ENCODE measurements at places on chromosomes 16 and 17.

DNA sequence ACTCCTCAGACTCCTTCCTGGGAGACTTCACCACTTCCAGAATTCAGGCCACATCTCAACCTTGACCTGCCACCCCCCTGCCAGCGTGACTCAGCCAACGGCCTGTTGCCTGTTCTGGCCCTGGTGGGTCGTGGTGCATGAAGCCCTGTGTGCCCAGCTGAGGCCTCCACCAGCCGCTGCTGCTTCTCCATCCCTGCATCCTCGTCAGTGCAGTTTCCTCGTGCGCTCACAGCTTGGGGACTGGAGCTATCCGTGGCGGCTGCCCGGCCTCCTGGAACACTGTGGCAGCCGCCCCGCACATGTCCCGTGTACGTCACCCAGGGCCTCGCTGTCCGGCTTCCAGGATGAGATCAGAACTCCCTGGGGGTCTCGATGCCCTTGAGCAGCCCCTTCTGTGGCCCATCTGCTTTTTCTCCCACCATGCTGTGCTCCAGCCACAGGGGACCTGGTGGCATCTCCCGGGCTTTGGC, 8.0 kb upstream of the TEDC2 start:
- no peak for DNase-seq

DNA sequence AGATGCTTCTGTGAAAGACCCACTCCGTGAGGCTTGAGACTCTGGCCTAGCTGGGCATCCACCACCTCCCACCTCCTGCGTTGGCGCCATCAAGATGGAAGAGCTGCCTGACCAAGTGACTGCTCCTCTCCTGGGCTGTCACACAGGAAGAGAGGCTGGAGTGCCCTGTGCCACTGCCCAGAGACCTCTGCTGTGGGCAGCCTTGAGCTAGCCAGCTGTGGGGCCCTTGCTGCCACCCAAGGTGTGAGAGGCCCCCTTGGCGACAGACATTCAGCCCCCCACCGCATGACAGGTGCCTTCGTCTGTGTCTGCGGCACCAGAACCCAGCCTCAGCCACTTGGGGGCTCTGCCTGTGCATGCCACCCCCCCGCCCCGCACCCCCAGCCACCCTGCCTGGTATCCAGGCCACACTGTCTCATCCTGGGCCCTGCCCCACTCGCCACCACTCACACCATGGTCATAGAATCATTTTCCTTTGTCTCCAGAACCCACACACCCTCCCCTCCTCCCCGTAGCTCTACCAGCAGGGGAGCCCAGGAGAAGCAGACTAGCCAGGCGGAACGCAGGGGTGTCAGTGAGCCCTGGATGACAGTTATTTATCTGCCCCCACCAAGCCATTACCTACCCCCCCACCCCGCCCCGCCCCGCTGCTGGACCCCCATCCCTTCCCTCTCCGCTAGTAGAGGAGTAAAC, 120.9 kb upstream of the LHX1 start:
- no peak for DNase-seq

DNA sequence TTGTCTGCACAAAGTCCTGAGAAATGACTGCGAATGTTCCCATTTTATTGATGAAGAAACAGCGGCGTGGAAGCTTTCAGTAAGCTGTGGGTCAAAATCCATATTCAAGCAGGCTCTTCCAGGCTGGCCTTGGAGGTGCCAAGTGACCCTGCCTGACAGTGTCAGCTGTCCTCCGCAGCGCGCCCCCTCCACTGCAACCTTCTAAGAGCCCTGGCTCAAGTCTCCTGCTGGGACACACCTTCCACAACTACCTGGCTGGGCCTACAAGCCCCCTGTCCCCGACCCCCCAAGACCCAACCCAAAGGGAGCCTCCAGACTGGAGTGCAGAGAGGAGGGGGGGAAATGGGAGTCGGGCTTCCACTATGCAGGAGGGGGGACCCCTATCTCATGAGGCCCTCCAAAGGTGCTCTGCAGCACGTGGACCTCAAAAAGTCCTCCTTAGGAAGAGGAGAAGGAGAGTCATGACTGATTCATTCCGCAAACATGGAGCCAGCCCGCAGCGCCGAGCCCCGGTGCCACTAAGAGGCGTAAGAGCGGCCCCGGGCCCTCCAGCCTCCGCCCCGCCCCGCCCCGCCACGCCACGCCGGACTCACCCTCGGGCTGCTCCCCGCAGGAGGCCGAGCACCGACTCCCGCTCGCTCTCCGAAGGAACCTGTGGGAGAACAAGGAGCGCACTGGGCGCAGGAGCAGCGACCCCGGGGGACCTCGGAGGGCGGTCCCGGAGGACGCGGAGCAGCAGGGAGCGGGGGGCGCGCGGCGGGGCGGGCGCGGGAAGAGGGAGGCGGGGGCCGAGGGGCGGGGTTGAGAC, 574 bp downstream of the MPP3 start:
- DNase-seq = no peak

- no peak for DNase-seq
Observed at GRCh38 chr17:54452666-54453348, 447.8 kb upstream of the TOM1L1 start.

DNA sequence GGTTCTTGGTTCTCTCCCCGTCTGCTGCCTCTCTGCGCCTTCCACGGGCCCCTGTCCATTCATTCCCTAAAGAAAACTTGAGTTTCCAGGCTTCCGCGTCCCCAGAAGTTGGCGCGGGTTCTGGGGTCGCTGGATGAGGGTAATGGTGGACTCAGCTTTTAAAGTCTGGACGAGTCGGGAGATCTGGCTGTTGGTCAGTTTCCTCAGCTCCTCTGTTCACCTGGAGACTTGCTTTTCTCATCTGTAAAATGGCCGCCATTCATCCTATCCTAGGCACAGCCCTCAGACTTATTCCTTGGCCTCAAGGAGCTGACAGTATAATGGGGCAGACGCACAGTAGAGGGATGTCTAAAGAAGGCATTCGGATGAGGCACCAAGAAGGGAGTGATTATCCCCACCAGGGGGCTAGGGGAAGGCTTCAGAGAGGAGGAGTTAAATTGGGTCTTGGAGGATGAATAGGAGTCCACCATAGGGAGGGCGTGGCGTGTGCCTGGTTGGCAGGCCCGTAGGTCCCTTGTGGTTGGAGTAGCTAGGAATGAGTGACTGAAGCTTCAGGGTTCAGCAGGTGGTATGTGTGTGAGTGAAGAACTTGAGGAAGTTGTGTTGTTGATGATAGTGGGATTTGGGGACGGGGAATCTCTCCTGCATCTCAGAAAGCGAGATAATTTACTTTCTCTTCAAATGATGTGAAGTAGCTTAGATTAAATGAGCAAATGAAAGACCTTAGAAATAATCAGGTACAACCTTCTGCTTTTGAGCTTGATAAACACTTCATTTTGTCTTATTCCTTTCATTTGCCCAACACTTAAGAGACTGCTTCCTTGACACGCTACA, 652 bp downstream of the VPS35L start:
- peak; percentile 22 for DNase-seq

DNA sequence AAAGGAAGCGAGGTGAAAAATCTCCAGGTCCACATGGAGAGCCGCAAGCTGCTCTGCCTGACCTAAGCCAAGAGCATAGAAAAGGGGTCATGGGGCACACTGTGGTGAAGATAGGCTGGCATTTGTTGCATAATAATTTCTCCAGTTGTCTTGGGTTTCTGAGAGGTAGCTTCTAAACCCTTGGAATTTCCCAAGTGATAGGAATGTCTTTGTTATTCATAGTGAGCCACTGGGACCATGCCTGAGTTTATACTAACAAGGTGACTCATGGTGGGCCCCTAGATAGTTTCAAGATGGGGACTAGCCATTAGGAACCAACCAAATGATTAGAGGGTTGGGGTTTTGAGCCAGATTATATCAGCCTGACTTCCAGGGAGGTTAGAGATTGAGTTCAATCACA, 25.6 kb downstream of the SOST start:
- no peak for DNase-seq

Data from GM12891 (cell line).